ENCODE measurements at places on chromosomes 3 and 15.

DNA sequence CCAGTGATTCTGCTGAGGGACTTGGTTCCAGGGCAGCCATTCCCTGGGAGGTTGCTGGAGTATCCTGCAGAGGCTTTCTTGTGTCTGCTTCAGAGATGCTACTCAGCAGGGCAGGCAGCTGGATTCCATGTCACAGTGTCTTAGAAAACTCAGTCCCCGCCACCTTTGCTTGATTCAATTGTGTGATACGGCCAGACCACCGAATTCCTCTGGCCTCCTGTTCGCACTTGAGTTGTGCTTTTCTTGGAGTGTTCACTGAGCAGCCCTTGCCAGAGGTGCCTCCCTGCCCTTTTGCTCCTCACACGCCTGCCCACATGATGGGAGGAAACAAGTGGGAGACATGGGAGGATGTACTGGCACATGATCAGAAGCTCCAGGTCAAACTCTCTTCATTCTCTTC is 19.6 kb upstream of the SHC4 start:
- no peak for DNase-seq

DNA sequence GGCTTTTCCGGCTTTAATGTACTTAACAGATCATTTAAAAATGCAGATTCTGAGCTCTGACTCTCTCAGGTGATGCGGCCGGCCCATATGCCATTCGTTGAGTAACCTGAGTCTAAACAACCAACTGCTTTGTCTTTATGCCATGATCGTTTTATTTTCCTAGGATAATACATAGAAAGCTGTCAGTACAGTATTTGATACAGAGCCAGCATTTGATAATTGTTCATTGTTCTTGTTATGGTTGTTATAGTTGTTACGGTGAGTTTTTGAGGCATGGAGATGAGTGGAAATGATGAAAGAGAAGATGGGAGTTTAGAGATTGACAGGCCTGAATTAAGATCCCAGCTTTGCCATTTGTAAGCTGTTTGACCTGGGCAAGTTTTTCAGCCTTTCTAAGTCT is 40.0 kb downstream of the TMEM45A start:
- no peak for DNase-seq

GRCh38 chr3:177610262-177610661 is 413.0 kb upstream of the TBL1XR1 start:
- DNase-seq = no peak

DNA sequence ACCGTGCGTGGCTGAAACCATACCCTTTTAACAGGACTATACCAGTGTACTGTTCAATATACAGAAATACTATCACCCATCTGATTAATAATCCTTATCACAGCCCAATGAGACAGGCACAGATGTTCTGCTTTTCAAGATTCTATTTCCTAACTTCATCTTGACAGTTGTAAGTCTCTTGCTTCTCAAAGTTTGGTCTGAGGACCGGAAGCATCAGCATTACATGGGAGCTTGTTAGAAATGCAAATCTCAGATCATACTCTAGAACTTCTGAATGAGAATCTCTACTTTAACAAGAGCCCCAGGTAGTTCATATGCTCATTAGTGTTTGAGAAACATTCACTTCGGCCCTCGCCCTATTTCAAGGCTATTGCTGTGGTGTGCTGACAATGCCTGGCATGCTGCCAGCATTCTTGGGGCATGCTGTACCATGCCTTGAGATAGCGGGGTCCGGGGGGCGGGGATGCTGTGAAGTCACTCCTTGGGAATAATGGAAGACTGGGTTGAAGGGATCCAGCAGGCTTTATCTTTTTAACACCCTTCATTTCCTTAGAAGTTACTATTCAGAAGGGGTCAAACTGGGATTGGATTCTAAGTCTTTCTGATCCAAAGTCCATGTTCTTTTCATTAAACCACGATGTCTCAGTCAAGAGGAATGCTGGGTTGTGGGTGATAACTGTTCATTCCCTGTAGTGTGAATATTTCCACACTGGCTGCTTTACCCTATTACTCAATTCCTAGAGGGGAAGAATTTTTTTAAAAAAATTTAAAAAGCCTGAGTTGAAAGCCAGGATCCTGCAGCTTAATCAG is 194.7 kb downstream of the LPP start:
- no peak for DNase-seq

DNA sequence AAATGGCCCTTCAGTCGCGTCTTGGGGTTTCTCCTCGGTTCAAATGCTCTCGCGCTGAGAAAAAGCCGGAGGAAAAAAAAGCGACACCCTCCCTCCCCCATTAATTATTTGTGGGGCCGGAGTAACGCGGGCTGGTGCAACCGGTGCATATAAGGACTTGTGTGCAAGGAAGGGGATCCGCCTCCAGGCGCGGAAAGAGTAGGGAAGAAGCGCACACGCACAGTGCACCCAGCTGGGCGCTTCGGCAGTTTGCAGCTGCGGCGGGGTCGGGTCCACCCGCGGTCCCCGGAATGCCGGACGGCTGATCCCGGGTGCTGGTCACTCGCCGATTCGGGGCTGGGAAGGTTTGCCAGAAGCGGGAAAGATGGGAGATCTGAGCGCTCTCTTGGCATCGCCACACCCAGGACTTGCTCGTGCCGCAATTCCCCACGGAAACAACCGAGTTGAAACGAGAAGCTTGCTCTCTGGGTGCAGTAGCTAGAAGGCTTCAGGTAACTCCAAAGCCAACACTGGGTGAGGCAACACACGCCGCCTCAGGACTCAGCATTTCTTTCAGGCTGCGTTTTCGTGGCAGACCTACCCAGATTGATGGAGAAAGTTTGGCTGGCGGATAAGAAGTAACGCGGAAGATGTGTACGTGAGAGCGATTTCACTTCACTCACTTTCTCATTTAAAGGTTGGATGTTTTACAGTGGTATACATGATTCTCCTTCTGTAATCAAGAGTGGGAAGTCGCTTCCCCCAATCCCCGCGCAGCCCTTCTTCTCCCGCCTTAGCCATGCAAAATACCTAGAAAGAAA is 720 bp upstream of the TNIK start:
- no peak for DNase-seq

DNA sequence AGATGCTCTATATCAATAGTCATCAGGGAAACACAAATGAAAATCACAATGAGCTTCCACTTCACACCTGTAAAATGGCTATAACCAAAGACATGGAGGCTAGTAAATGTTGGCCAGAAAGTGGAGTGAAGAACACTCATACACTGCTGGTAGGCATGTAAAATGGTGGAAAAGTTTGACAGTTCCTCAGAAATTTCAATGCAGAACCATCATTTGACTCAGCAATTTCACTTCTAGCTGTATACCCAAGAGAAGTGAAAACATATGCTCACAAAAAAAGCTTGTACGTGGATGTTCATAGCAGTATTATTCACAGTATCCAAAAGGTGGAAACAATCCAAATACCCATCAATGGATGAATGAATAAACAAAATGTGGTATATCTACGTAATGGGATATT is 19.2 kb upstream of the TOP2B start:
- no peak for DNase-seq

DNA sequence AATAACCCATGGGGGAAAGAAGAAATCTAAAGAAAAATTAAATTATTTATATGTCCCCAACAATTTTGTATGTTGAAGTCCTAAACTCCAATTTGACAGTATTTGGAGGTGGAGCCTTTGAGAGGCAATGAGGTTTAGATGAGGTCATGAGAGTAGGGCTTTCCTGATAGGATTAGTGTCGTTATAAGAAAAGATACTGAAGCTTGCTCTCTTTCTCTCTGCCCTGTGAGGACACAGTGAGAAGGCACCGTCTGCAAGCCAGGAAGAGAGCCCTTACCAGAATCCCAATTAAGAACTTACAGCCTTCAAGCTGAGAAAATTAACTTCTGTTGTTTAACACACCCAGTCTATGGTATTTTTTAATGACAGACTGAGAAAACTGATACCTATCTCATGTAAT is 16.1 kb upstream of the OR5AC2 start:
- DNase-seq = no peak

GRCh38 chr15:49990835-49991545 is 128.0 kb downstream of the ATP8B4 start:
- DNase-seq = no peak

GRCh38 chr3:127702151-127702578 is 29.4 kb downstream of the ABTB1 start:
- no peak for DNase-seq

GRCh38 chr3:94961423-94962100 is 898.7 kb downstream of the NSUN3 start:
- no peak for DNase-seq

DNA sequence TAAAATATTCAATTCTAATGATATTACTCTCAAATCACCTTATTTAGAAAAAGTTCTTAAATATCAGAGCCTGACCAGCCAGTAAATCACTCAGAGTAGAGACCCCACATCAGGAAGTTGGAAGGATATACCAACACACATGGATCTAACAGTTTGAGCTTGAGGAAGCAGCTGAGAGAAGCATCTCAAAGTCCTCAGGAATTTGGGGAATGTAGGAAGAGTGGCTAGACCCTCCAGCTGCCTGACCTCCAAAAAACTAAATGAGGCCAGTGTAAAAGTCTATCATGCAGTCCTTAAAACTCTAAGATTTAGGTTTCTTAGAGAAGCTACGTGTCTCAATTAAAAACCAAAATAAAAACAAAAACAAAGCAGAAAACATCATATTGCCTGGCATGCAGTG is 55.4 kb downstream of the SETD2 start:
- DNase-seq = no peak

- no peak for DNase-seq
Measured at GRCh38 chr15:82272154-82272553, 9.5 kb downstream of the SAXO2 start.

DNA sequence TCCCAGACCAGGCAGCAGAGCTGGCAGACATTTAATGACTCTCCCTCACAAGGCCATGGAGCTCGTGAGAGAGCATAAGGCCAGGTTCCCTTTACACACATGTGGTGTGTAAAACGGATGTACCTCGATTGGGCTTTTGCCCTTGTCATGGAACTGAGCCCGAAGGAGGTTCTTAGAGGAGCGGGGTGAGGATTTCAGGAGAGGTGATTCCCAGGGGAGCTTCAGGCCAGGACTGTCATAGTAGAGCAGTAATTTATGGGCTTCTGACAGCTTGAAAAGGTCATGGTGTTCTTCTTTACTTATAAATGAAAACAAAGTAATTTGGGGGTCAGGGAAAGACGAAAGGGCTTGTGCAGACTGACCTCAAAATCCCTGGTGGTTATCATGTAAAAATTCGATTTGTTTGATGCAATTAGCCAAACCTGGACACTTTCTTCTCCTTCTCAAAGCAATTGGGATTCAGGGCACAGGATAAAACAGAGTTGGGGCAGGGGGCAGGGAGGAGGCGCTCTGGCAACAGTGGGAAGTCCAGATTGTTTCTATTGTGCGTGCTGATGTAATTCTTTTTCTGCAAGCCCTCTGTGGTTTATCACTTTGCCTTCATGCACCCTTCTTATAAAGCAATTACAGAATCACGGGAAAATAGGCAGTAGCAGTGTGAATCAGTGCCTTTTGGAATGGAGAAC is 51.0 kb downstream of the CACNA1D start:
- DNase-seq = no peak

- DNase-seq = no peak
Measured at GRCh38 chr15:65382921-65383320, 5.1 kb upstream of the IGDCC3 start.

DNA sequence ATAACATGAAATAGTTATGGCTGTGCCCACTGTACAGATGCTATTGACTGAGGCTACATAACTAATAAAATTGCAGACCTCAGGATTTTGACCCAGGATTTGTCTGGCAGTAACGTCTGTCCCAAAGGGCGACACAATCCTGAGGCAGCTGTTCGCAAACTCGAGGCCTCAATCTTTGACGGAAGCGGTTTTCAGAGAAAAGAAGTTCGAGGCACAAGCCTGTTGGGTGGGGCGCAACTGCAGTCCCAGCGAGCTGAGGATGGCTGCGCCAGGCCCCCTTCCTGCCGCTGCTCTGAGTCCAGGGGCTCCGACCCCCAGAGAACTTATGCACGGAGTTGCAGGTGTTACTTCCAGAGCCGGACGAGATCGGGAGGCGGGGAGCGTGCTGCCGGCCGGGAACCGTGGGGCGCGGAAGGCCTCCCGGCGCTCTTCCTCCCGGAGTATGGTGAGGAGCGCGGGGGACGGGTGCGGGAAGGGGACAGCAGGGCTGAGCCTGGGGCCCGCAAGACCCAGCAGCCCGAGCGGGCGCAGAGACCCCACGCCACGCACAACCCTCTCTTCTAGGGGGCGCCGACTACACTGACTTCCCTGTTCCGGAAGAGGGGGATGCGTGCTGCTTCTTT is at the start of gene PARP15:
TSS of gene PARP15 (plus strand) at position 242 of the 623 bp plus-strand sequence. CDS start at position 260, 18 bp downstream.
- DNase-seq = no peak

DNA sequence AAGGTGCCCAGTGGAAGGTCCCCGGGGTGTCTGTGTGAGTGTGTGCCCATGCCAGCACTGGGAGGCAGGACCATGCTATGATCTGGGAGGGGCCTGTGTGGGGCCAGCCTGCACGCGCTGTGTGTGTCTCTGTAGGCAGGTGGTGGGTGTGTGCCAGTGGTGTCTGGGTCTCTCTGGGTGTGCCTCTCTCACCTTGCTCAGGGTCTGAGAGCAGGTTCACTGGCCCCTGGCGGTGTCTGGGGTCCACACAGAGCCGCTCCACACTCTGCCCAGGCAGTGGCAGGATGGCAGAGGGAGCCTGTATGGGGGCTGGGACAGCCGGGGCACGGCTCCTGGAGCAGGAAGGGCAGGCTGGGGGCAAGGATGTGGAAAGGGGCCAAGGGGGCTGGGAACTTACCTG is 12.6 kb downstream of the ITIH4 start:
- DNase-seq = no peak

DNA sequence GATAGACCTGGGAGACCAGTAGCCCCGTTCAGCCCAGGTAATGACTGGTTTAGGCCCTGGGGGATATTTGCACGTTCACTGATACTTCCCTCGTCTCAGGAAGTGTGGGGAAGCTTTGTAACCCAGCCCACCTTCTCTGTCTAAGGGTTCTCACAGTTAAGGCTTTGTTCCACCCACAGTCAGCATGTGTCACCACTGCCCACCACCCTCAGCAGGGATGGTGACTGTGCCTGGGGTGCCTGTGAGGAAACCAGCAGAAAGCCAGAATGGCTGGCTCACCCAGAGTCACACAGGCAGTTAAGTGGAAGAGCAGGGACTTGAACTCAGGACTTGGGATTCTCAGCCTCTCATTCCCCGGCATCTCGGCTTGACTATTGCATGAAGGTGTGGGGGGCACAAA is 5.2 kb downstream of the KBTBD13 start:
- peak; percentile 11 for DNase-seq

DNA sequence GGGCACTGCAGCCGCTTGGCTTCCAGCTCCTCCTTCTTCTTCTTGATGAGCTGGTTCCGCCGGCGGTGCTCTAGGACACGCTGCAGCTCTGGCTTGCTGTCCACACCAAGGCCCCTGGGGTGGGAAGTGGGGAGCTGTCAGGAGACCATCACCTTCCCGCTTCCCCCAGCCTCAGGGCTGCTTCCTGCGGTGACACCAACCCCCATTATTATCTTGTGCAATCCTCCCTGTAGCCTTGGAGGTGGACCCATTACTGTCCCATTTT is 10.0 kb downstream of the FAM107A start:
- no peak for DNase-seq

GRCh38 chr3:105662306-105662705 is 206.5 kb downstream of the CBLB start:
- DNase-seq = no peak

- no peak for DNase-seq
Measured at GRCh38 chr3:41418961-41419691, 219.8 kb downstream of the CTNNB1 start.

GRCh38 chr3:7546253-7546652 is 685.3 kb downstream of the GRM7 start:
- DNase-seq = no peak
